ENCODE measurements at places on chromosomes 7 and 10. TPM values are rescaled to one million over a fixed set of nuclear protein-coding genes. Genes with fewer than 3 reads are reported as not detected.

The ASAH2 gene
- total RNA-seq, result 3.0 TPM

The MNX1 gene
- total RNA-seq, result not detected

GRCh38 chr10:73887294-73888039 lies 13.1 kb upstream of the CAMK2G start:
- DNase-seq, result peak; percentile 86

DNA sequence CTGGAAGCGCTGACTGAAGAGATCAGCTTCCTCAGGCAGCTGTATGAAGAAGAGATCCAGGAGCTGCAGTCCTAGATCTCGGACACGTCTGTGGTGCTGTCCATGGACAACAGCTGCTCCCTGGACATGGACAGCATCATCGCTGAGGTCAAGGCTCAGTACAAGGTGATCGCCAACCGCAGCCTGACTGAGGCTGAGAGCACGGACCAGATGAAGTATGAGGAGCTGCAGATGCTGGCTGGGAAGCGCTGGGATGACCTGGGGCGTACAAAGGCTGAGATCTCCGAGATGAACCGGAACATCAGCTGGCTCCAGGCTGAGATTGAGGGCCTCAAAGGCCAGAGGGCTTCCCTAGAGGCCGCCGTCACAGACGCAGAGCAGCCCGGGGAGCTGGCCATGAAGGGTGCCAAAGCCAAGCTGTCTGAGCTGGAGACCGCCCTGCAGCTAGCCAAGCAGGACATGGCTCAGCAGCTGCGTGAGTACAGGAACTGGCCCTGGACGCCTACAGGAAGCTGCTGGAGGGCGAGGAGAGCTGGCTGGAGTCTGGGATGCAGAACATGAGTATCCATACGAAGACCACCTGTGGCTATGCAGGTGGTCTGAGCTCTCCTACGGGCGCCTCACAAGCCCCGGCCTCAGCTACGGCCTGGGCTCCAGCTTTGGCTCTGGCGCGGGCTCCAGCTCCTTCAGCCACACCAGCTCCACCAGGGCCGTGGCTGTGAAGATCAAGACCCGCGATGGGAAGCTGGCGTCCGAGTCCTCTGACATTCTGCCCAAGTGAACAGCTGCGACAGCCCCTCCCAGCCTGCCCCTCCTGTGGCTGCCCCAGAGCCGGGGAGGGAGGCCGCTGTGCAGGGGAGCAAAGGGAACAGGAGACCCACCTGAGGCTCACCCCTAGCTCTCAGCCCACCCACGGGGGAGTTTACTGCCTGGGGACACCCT lies 24.9 kb upstream of the AMPH start:
- peak; percentile 27 for DNase-seq

The WDR86 gene
- total RNA-seq, result 0.71 TPM

All from left cardiac atrium (tissue), 4 donors.